Stimulated activated CD4-positive, alpha-beta T cell treated with anti-CD3 and anti-CD28 coated beads, Interleukin-1b, Interleukin-23, amount 100 ng/mL, for 24 hours (primary cell): ENCODE measurements at places on chromosomes 5 and 9.

GRCh38 chr5:7391814-7392692 is 3.9 kb upstream of the ADCY2 start:
- DNase-seq, result no peak

- DNase-seq, result no peak
Measured at GRCh38 chr5:60208716-60209115, 315.2 kb upstream of the PDE4D start.

DNA sequence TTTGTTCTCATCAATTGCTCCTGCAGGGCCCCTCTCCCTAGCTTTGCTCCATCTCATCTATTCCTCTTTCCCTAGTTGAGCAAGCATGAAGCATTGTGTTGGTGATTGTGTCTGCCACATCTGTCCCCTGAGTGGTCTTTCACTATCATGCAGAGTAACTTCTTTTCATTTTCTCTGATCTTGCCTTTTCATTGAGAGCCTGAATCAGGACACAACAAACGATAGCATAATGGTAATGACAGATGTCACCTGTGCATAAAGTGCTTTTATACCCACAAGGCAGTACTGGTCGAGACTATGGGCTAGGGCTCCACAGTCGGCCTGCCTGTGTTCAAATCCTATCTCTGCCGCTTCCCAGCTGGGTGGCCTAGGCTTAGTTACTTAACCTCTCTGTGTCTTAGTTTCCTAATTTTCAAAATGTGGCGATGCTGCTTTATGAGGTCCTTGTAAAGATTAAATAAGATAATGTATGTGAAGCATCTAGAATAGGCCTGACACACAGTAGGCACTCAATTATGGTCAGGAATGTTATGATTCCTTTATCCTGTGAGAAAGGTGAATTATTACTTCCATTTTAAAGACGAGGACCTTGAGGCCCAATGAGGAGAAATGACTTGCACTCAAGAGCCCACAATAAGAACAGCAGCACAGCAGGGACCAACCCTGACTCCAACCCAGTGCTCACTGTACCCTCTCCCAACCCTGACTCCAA is 137.1 kb upstream of the ZNF618 start:
- DNase-seq, result no peak

DNA sequence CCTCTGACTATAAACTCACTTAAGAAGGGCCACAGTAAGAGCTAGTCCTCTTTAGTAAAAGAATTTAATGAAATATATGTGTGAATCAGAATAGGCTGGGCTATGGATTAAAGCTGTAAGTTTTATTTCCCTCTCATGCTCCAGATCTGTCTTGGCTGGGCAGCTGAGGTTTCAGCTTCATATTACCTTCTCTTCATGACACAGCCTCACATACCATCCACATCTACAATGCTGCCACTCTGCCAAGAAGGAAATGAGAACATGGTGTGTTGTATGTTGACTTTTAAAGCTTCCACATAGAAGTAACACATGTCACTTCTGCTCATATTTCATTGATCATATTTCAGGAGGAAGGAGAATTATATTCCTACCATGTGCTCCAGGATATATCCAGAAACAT is 776.0 kb upstream of the ACO1 start:
- DNase-seq, result no peak

- no peak for DNase-seq
Measured at GRCh38 chr5:36414869-36415282, 113.2 kb upstream of the RANBP3L start.

DNA sequence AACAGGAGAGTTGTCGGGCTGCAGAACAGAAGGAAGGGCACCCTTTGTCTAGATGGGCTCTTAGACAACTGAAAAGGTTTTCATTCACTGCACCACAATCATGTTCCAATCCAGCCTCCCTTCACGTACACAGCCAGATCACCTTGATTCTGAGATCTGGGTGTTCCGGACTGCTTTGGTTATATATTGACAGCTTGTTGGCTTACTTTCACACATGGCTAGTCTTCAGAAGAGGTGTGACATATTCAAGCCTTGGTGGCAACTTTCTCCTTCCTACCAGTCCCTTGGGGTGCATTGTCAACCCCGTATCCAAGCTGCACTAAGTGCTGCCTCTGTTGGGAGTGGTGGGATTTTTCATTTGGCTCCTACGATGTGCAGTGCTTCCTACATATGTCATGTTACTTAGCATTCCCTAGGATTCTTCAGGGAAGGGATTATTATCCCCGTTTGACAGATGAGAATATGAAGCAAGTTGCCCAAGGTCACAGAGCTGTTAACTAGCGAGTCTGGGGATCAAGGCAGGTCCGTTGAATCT is 100.6 kb downstream of the LIFR start:
- no peak for DNase-seq

DNA sequence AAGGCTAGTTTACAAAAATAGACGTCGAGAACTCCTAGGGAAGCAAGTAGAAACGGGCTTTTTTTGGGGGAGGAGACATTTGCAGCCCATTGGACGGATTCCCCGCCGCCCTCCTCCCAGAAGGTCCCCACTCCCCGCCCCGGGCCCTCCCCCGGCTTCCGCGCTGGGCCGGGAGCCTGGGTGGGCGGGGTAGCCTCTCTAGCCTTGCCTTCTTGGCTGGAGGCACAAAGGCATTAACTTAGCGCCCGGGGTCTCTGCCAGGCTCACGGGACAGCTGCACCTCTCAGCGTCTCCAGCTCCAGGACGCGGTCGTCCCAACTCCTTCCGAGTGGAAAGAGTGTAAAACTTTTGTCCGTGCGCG is at the start of gene DMRTA1:
Gene DMRTA1, plus strand, starts transcription at position 236 of the 361 bp plus-strand sequence. CDS start 242 bp downstream, outside the sequence.
- no peak for DNase-seq

DNA sequence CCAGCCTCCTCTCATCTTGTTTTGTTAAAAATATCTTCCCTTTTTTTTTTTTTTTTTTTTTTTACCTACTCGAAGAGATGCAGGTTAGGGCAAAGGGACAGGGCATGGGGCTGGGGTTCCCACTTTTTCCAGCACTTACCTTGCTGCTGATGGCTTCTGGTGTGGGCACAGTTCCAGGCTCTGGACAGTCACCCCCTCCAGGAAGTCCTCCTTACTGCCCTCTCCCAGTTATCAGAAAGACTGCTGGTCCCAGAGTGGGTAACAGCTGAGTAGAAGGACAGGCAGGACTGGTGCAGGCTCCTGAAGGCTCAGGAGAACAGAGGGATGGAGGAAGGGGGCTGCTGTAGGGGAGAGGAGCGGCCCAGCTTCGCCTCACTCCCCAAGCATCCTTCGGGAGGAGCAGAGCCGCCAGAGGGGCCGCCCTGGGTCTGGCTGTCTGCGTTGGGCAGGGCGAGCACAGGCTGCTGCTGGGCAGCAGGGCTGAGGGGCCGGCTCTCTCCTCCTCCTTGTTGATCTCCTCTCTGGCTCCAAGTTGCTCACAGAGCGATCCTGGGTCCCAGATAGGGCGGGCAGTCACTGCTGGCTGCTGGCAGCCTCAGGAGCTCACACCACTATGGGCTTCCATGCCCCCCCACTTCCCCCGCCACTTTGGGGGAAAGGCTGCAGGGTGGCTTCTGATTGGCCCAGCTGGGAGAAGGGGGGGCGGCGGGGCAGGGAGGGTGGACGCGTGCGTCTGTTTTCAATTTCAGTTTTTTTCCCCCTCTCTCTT is at the start of gene PDGFRB:
Gene PDGFRB, minus strand, starts transcription at position 588 of the 769 bp plus-strand sequence. CDS start 18,798 bp downstream, outside the sequence.
- no peak for DNase-seq

GRCh38 chr9:135487281-135488012 is 7.9 kb downstream of the PPP1R26 start:
- no peak for DNase-seq

DNA sequence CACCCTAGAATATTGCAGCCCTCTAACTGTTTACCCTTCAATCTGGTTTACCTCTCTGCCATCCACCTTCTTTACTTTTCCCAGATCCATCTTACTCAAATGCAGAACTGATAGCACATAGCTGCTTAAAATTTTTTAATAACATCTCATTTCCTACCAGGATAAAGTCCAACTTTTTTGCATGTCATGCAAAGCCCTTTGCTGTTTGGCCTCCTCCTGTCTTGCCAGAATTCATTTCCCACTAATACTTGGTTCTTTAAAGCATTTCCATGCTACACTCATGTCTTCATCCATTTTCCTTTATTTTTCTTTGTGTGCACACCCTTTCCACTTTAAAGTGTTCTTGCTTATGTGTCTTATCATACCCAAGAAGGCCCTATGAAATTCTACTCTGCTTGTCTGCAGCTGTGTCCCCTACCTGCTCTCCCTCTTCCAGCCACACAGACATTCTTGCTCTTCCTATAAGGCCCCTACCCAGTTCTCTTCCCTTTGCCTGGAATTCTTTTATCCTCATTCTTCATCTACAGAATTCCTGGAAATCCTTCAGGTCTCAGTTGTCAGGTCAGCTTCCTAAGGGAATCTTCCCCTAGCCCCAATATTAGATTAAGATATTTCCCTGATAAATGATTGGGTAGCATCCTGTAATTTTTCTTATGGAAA is 50.3 kb downstream of the TLE4 start:
- DNase-seq, result no peak

- no peak for DNase-seq
Measured at GRCh38 chr9:134730761-134731496, 89.3 kb downstream of the COL5A1 start.

- no peak for DNase-seq
Measured at GRCh38 chr5:137627293-137627692, 108.6 kb downstream of the KLHL3 start.

DNA sequence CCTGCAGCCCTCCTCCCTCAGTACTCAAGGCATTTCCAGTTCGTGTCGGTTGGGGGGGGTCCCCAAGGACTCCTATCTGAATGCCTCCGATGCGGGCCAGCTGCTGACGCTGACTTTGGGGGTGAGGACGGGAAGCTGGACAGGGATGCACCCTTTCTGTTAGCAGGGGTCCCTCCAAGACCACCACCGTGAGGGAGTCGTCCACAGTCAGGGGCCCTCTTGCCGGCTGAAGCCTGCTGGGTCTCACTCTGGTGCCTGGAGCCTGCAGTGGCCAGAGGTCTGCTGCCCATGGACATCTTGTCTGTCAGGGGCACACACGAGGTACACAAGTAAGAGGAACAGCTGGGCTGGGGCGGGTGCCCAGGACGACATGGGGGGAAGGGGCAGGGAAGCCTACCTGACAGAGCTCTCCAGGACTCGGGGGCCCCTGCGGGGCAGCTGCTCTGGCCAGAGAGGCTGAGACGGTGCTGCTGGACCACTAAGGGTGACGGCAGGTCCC is 9.1 kb upstream of the ZDHHC11 start:
- DNase-seq, result no peak

DNA sequence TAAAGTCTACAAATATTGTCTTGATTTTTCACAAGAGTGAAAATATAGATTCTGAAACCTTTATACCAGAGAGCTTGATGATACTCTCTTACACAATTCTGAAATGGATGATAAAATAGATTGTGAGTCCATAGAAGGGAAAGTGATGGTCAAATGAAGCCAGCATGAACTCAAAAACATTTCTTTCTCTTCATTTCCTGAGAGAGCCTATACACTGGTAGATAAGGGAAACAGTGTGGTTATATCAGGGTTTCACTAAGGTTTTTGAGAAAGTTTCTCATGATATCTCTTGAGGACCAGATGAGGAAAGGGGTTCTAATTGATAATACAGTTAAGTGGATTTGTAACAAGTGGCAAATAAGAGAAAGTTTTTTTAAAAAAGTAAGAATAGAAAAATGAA is 254.1 kb downstream of the PJA2 start:
- DNase-seq, result no peak

DNA sequence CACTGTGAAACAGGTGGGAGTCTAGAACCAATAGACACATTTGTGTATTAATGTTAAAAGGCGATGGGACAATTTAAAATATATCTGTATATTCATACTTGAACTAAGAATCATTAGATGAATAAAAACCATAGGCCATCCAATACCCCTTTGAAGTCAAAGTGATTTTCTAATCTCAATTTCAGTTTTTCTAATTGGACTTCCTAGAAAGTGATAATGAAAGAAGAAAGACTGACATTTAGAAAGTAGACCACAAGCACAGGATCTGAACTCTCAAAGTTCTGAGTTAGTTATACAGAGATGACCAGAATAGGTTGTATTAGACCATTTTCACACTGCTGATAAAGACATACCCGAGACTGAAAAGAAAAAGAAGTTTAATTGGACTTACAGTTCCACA is 412.8 kb upstream of the PIK3R1 start:
- no peak for DNase-seq

DNA sequence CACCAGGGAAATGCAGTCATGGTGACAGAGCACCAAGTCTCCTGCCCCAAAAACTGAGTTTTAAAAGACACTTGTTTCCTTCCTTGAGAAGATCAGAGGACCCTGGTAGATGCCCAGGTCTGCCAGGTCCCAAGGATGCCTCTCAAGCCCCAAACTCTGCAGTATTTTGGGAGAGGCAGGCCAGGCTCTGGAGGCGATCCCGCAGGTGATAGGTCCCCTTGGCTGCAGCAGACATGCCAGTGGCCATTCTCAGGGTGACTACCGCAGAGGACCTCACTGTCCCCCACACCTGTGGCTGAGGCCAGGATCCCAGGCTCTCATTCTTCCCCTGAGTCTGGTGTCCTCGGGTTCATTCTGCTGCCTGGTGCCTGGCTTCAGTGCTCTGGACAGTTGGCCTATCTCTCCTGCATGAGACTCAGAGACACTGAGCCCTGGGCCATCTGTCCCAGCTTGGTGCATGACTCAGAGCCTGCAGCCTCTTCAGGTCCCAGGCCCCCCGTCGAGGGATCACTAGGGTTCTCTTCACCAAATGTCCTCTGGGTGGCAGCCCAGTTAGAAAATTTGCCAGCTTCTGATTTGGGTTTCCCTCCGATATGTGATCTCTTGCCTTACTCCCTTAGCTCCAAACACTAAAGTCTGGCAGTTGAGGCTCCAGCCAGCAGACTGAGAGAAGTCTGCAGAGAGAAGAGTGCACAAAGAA is 59.7 kb upstream of the GARNL3 start:
- DNase-seq, result no peak

GRCh38 chr9:5884191-5884590 is 6.5 kb upstream of the MLANA start:
- DNase-seq, result no peak

- peak; percentile 69 for DNase-seq
Measured at GRCh38 chr9:71604197-71605063, 163.9 kb downstream of the CEMIP2 start.

DNA sequence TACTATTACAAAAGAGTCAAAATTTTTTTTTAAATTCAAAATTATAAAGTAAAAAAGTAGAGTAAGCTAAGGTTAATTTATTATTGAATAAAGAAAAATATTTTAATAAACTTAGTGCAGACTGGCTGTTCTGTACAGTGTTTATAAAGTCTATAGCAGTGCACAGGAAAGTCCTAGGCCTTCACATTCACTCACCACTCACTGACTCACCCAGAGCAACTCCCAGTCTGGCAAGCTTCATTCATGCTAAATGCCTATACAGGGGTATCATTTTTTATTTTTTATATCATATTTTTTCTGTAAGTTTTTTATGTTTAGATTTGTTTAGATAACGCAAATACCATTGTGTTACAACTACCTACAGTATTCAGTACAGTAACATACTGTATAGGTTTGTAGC is 700.7 kb upstream of the GRAMD2B start:
- no peak for DNase-seq

GRCh38 chr5:60492958-60493357 is 207.0 kb downstream of the DEPDC1B start:
- no peak for DNase-seq

DNA sequence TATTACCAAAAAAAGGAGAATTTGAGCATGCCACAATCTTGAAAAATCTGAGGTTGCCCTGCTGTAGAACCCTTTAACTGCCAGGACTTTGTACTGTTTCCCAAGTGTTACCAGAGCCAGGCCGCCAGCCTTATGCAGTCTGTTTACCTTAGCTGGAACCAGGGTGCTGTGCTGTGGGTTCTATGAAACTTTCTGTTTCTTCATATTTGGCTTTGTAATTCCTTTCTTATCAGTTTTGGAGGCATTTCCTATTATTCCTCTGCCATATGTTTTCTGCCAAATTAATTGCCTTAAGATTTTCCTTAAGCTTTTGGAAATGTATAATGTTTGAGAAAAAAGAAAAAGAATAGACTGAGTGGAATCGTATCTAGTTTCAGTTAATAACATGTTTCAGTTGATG is 2.1 kb downstream of the S1PR3 start:
- no peak for DNase-seq
